ENCODE measurements at places on chromosomes 6 and 20.

- no peak for DNase-seq
These were observed 30.8 kb upstream of the RUNX2 start for GRCh38 chr6:45297320-45297719.

- no peak for DNase-seq
These were observed 123.2 kb upstream of the RIPOR2 start for GRCh38 chr6:25058941-25059340.

DNA sequence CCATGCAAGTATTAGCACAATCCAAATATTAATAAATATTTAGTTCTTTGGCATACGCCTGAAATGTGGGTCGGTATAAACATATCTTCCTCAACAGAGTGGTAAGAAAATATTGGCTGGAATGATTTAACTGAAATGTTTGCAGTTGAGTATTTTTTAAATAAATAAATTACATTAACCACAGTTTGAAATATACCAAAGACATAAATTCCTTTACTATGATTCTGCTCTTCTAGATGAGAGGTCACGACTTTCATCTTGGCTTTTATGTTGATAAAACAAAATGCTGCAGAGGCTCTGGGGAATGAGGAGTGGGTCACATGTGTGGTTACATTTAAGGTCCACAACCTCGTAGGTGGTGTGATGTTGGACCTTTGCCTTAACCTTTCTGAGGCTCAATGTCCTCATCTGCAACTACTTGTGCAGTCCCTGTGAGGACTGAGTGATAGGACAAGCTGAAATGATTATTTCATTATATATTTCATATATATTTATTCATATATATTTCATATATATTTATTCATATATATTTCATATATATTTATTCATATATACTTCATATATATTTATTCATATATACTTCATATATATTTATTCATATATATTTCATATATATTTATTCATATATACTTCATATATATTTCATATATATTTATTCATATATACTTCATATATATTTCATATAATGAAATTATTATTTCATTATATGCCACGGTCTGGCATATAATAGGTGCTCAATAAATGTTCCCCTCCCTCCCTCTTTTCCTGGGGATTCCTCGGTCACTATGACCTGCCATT lies 107.4 kb downstream of the SAMD5 start:
- no peak for DNase-seq

- no peak for DNase-seq
These were observed 284.8 kb downstream of the SMOC2 start for GRCh38 chr6:168725802-168726201.

- DNase-seq = no peak
These were observed 114.3 kb downstream of the PRKN start for GRCh38 chr6:162613310-162613709.

- DNase-seq = peak; percentile 58
These were observed 216.3 kb upstream of the ECI2 start for GRCh38 chr6:4351520-4352321.

- DNase-seq = no peak
These were observed 1.1 kb upstream of the TULP4 start for GRCh38 chr6:158311193-158311592.

- no peak for DNase-seq
These were observed 746.8 kb downstream of the CBLN4 start for GRCh38 chr20:55258559-55258958.

GRCh38 chr6:4491501-4492260 lies 284.5 kb upstream of the CDYL start:
- DNase-seq = no peak

DNA sequence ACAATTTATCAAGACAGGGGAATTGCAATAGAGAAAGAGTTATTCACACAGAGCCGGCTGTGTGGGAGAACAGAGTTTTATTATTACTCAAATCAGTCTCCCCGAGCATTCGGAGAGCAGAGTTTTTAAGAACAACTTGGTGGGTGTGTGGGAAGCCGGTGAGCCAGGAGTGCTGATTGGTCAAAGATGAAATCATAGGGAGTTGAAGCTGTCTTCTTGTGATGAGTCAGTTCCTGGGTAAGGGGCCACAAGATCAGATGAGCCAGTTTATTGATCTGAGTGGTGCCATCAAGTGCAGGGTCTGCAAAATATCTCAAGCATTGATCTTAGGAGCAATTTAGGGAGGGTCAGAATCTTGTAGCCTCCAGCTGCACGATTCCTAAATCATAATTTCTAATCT lies 50.0 kb upstream of the ECI2 start:
- DNase-seq = no peak

GRCh38 chr6:85684133-85684808 lies 41.6 kb upstream of the SYNCRIP start:
- no peak for DNase-seq

DNA sequence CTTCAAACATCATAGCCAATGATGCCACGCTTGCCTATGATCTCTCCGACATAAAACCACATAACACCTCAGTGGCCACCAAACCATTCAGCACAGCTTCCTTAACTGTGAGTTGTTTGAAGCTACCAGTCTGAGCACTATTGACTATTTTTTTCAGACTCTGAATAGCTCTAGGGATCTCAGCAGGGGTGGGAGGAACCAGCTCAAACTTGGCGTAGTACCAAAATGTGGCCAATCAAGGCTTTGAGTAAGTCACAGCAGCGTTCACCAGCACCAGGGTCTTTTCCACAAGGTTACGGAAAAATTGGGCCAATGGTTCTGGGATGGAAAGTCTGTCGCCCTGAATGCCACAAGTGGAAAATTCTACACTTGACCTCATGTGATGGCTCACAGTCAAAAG lies 70.6 kb downstream of the SMPDL3A start:
- DNase-seq = no peak

- DNase-seq = no peak
These were observed 518.5 kb downstream of the CD83 start for GRCh38 chr6:14635934-14636591.

GRCh38 chr6:39189915-39190544 lies 39.2 kb downstream of the KCNK5 start:
- peak; percentile 19 for DNase-seq

DNA sequence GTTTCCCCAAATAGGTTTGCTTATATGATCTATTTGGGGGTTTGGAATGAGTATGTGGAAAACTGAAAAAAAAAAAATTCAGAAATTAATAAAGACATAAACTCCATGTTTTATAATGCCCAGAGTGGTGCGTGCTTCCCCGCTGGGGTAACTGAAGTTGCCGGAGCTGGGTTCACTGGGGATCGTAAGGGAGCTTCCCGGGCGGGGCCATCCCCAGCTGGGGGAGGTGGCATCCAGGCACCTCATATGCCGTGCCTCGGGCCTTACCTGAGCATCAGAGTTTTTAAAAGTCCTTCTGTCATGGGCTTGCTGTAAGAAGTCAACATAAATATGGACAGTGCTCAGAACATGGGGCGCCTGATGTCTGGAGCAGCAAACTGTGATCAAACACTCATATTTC lies 17.9 kb upstream of the RAMACL start:
- DNase-seq = no peak

DNA sequence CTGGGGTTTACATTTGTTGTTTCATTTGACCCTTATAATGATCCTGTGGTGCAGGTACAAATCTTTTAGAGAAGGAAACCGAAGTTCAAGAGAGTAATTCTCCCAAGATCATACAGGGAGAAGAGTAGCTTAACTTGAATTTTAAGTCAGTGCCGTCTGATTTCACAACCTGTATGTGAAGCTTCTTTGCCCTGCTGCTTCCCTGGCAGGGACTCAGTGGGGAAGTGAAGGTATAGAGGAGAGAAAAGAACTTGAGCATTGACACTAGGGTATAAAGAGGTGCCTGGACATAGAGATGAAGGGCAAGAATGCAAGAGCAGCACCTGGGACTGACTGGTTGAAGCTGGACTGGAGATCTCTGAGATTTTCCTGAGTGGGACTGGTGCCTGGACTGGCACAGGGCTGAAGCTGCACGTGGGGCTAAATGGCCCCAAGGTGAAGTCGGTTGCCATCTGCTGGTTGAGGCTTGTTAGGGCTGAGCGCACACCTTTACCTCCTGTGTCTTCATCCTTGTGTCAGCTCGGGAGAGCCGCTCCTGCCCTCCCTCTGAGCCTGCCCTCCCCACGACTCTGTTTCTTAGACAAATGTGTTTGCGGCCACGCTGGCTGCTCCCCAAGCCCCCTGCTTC lies 41.8 kb downstream of the FARS2 start:
- no peak for DNase-seq

- no peak for DNase-seq
These were observed 193.9 kb downstream of the BTBD3 start for GRCh38 chr20:12111431-12112088.

GRCh38 chr20:41218466-41218865 lies 81.1 kb downstream of the PLCG1 start:
- no peak for DNase-seq

DNA sequence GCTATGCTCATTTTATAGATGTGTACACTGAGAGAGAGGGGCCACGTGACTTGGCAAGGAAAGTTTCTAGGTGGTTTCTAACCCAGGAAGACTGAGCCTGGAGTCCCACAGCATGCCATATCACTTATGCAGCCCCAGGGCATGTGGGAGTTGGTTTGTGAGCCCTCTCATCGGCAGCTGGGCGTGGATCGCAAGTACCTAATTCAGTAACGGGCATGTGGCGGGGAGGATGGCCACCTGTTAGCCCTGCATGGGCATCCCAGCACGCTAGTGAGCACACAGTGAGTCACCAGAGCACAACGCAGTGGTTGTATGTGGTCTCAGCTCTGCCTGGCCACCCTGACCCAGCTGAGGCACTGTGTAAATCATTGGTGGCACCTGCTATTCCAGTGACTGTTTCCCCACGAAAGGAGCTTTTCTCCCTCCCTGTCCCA lies 88.3 kb downstream of the NINL start:
- no peak for DNase-seq

DNA sequence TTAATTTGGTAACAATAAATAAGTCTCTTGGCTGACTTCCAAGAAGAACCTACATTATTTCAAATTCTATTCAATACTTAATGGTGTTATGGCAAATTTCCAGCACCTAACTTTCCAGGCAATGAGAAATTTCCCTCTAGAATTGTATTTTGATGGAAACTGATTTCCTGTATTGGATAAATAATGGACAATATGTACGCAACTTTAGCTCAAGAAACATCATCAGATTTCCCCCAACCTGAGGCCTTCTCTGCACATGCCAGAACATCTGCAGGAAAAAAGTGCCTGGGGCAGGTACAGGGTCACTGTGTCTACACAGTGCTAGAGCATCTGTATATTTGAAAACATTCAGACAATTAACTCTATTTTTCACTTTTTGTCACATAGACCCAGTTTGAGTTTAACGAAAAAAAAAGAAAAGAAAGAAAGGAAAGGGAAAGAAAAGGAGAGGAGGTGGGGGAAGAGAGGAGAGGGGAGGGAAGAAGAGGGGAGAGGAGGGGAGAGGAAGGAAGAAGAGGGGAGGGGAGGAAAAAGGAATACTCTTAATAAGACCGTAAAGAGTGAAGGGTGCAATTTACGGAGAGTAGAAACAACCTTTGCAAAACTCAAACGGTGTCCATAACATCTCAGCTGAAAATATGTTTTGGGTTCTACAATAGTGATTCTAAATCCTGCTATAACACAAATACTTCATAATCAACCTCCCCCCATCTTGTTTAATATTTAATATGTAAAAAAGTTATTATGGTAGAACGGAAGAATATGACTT lies 130.0 kb downstream of the TSHZ2 start:
- DNase-seq = no peak

GRCh38 chr6:21726676-21727075 lies 133.1 kb downstream of the SOX4 start:
- no peak for DNase-seq

DNA sequence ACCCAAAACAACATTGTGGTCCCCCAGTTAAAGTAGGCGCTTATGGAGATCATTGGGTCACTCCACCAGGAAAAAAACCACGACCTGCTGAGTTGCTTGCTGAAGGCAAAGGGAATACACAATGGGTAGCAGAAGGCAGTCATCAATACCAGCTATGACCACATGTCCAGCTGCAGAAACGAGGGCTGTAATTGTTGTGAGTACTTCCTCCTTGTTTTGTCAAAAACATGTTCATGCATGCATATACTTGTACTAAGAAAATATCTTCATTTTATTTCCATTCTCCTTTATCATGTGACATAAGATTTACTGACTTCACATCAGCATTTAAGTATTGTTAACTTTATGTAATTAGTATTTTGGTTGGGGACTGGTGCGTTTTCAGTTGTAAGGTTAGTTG lies 16.9 kb downstream of the SERINC1 start:
- DNase-seq = no peak

- no peak for DNase-seq
These were observed 12.2 kb upstream of the KCNG1 start for GRCh38 chr20:51034988-51035656.

DNA sequence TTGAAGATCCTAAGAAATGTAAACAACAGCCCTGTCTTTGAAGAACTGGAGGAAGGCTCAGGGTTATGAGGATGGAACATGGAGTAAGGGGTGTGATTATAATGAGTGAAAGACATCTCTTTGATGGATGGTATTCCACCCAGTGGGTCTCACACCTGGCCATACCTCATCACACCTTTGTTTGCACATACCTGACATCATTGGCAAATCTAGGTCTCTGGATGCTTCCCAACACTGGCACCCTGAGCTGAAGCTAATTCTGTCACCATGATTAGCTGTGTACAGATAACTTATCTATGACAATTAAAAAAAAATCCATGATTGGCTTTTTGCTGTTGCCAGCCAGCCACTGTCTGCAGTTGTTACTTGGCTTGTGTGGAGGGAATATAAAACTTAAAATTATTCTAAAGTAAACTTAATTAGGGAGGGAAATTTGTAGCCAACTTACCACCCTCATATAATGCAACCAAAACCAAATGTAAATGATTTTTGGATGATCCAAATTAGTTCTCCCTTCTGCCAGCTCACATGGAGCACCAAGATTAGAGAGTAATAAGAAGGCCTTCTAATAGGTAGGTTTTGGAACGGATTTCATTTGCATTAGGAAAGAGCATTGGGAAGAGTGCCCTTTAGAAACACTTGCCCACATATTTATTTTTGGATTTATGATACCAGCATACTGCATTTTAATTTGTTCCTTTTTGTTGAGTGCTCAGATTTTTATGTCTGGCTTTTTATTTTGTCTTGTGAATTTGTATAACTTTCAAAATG lies 249.5 kb downstream of the SOX4 start:
- DNase-seq = peak; percentile 57

- no peak for DNase-seq
These were observed 43.3 kb upstream of the SCGN start for GRCh38 chr6:25608558-25609174.

DNA sequence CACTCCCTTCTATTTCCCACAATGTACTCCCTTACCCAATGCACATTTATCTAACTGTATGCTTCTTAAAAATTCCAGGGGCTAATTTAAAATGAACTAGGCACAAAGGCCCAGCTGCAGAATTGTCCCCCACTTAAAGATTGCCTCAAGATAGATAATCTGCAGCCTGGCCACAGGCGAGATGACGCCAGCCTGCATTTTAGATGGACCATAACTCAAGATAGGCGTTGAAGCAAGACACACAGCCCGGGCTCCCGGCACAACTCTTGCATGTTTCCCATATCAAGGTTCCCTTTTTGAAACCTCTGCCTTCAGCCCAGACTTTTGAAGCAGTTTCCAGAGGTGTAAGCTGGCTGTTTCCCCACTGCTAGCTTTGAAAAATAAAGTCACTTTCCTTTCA lies 3.2 kb upstream of the REPS1 start:
- DNase-seq = no peak

GRCh38 chr20:64062276-64062595 lies 762 bp upstream of the TCEA2 start:
- no peak for DNase-seq

GRCh38 chr6:26520237-26520849 lies 17.8 kb upstream of the HMGN4 start:
- peak; percentile 66 for DNase-seq

- DNase-seq = no peak
These were observed 19.8 kb upstream of the CDC5L start for GRCh38 chr6:44367681-44368080.

GRCh38 chr6:168152306-168152963 lies 73.4 kb upstream of the FRMD1 start:
- no peak for DNase-seq

Measured in NCI-H446 (cell line).